ENCODE measurements at places on chromosomes 1 and 21.

- DNase-seq: no peak
Observed at GRCh38 chr1:3561702-3562101, 49.6 kb downstream of the MEGF6 start.

DNA sequence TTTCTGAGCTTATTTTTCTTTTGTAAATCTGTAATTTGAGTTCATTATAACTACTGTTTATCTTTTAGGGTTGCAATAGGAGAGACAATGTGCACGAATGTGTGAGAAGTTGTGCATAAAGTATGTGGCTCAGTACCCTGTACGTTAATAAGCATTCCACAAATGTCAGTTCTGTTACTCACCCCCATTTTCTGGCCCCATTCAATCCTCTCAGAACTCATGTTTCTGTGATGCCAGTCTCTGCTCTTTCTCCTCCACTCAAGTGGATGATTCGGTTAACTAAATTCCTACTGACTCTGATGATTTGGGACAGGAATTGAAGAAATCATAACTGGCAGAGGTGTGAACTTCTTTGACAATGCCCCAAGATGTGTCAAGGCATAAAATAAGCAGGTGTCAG is 10.2 kb upstream of the DMRTB1 start:
- no peak for DNase-seq

DNA sequence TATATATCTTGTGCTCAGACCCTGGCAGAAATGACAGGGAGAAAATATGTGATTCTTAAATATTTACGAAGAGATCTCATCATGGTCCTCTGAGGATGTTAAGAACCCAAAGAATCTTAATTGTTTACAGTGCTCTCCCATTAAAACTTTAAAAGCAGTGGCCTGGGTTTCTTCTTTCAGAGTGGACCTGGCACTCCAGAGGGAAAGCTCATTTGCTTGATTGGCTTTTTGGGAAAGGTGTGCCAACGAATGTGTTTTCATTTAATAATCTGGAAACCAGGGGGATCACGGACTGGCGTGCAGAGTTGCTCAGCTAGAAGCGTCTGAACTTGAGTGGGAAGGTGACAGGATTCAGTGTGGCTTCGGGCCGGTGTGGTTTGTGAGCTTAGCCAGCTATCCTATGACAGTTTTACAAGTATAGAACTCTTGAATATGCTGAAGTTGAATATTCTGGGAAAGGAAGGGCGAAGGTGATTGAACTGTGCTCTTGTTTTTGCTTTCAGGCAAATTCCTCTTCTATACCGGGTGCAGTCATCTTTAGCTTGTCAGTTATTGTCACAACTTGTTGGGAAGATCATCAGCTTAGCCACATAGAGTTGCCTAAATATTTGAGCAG is 154.8 kb downstream of the C1orf21 start:
- DNase-seq: no peak

DNA sequence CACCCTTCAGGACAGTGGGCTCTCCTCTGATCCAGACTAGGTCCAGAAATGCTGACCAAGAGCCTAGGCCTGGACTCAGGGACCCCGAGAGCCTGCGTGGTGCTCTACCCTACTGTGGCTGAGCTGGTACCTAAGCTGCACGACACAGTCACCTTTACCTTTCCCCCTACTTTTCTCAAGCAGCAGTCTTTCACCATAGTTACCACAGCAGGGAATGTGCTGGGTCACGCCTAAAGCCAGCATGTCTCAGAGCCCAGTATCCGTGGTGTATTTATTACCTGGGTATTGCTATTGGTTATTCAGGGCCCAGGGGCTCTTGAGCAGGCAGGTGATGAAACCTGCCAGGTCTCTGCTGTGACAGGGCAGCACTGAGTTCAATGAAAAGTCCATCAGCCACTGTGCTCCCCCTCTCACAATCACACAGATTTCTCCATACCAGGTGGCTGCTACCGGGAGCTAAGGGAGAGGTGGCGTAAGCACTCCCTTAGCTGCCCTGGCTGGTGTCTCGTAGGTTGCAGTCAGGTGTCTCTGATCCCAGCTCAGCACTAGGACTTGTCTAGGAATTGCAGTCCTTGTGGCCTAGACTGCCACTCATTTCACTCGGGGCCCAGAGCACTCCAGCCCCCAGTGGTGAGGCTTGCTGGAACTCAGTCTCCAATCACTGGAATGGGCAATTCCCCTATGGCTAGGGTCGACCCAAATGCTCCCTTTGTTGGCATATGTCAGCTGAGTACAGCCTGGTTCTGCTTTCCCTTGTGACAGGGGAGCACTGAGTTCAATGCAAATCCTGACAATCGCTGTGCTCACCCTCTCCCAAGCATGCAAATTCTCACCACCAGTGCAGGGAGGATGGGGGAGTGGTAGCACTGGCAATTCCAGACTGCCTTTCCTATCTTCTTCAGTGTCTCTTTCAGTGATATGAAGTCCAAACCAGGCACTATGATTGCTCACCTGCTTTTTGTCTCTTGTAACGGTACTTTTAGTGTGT is 128.7 kb downstream of the PHTF1 start:
- no peak for DNase-seq

- DNase-seq: no peak
Observed at GRCh38 chr1:58345215-58346035, 201.1 kb downstream of the OMA1 start.

GRCh38 chr1:96882096-96882495 is 160.5 kb downstream of the PTBP2 start:
- DNase-seq: no peak

DNA sequence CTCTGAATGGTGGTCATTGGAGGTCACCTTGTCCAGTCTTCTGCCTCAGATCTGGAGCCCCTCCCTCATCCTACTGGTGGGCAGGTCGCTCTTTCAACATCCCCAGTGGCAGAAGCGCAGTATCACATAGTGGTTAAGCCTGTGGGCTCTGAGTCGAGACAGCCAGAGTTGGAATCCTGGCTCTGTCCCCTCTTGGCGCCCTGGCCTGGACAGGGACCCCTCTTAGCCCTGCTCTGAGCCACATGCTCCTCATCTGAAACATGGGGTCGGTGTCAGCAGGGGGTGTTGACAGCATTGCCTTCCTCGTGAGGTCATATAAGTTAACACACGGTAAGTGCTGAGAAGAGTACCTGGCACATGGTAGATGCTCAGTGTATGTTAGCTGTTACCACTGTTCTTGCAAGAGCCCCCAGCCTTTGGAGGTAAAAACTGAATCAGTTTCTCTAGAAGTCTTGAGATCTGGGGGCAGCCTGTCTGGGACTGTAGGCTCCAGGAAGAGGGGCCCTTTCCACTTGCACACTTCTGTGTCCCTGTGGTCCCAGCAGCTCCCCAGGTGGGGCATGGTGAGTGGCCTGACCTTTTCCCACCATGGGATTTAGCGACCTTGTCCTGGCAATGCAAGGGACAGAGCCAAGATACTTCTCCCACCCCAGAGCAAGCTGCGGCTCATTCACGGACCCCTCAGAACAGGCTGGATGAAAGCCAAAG is 6.4 kb downstream of the ZC3H12A start:
- DNase-seq: no peak

DNA sequence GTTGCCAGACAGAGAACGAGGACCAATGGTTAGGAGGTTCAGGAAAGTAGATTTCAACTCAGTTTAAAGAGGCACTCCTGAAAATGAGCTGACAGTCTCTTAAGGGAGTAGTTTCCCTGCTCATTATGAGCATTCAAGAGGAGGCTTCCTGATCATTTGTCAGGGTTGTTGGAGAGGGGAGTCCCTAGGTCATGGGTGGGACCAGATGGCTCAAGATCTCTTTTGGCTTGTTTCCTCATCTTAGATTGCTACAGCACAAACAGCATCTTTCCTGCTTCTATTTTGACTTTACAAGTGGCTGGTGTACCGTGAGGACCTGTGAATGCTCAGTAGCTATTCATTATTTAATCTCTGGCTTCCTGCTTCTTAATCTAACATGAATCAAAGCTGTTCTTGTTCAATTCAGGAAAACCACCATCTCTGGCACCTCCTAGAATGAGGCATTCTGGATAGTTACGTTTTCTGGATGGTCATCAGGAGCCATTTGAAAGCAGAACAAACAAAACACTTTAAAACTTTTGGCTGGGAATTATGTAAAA is 47.6 kb downstream of the PEX14 start:
- DNase-seq: no peak

DNA sequence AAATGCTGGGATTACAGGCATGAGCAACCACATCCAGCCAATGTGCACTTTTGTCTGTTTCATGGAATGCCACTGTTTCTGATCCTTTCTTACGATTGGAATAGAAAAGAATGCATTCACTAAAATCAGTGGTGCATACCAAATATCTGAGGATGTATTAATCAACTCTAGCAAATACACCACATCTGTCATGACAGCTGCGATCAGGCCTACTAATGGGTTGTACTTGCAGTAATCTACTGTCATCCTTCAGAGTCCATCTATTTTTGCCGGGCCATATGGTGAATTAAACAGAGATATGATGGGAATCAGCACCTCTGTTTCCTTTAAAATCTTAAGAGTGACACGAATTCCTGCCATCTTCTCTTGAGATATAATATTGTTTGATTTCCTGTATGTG is 8.5 kb upstream of the USP1 start:
- DNase-seq: no peak

DNA sequence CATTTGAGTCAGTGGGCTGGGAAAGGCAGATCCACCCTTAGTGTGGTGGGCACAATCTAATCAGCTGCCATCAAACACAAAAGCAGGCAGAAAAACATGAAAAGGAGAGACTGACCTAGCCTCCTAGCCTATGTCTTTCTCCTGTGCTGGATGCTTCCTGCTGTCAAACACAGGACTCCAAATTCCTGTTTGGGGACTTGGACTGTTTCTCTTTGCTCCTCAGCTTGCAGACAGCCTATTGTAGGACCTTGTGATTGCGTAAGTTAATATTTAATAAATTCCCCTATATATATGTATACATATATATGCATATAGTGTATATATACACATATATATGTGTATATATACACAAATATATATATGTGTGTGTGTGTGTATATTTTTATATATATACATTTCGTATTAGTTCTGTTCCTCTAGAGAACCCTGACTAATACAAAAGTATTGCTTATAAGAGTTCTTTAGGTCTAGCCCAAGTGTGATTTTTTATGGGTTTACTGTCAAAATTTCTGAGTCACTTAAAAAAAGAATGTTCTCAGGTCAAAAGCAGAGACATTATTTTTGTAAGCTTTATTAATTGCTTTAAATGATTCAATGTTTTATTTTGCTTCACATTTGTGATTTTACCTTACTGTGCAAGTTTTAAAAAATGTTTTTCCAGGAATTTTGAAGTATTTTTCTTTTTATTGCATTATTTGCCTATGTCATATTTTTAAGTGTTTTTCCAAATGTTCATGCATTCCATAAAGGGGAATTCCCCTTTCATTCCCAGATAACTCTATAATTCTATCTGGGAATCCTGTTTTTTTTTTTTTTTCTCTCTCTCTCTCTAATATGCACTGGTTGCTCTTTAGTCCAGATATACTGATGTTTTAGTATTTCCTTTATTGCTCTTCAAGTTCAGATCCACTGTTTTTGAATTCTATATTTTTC is 92.1 kb upstream of the ADAMTS5 start:
- no peak for DNase-seq

- no peak for DNase-seq
Observed at GRCh38 chr1:17735793-17736192, 19.3 kb upstream of the ACTL8 start.

All from stimulated activated CD4-positive, alpha-beta T cell treated with anti-CD3 and anti-CD28 coated beads, Interleukin-12 subunit alpha, Interleukin-12 subunit beta, amount 100 ng/mL, for 4 hours (primary cell).